ENCODE measurements at places on chromosomes 3 and 15.

- no peak for DNase-seq
Measured at GRCh38 chr15:23385886-23386430, 31.4 kb downstream of the GOLGA8S start.

DNA sequence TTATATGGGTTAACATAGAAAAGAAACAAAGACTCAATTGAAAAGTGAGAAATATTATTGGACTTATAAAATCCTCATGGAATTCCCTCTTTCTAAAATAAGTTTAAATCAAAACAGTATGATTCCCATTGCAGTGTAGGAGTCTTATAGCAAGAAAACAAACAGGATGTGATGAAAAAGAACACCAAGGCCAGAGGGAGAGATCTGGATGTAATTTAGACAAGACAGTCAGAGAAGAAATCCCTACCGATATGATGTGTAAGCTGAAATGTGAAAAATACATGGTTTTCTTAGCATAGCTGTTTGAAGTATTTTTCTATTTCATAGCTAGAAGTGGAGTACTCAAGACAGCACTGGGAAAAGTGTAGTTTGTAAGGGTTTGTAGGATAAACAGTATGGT is 521.5 kb downstream of the RSL24D1 start:
- no peak for DNase-seq

DNA sequence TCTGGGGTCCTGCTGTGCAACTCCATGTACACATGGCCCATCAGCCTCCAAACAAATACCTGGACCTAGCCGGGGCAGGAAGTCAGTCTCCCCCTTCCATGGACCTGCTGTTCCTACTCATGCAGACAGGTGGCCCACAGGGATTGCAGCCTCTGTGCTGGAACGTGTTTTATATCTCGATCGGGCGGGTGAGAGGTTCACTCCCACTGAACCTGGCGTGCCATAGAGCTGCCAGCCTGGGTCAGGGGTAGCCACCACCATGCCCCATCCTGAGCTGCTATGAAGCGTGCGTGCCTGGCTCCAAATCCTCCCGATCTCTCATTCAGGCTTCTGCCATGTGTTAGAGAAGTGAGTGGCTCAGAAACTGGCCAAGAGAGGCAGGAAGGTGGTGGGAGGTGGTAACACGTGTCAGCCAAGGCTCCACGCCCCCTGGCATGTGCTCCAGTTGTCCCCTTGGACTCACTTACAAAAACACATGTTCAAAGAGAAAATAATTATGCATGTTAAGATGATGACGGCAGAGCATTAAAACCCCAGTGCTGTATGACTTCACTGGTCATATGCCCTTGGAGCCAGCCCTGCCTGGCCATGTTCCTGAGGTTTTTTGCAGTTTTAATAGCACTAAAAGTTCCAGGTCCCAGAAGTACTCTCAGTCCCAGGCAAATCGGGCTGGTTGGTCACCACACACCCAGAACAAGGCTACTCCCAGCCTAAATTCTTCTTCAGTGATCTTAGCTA is 30.6 kb downstream of the CTSH start:
- DNase-seq: no peak

DNA sequence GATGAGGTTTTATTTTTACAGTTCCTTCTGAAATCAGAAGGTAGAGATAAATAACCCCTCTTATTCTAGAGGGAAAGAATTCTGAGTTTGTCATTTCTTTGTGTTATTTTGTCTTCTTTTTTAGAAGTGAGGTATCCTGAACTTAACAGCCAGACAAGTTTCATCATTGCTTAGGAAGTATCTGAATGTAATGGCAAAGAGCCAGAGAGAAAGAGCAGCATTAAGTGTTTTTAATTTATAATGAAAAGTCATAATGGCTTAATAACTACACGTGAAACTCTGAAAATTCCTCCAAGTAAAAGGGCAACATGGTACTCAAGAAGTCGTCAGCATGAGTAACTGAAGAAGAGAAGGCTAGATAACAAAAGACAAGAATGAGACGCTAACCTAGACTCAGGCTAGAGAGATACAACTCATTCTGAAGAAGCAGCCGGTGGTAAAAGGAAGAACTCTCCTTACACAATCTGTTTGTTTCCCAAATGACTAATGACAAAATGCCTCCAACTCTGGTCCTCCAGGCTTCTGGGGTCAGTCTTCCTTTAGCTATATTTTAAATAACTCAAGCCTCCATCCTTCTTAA is 116.2 kb upstream of the NECTIN3 start:
- DNase-seq: no peak

GRCh38 chr3:116614795-116615362 is 94.7 kb upstream of the TUSC7 start:
- DNase-seq: no peak

- DNase-seq: no peak
Measured at GRCh38 chr15:65401611-65402240, 21.0 kb downstream of the IGDCC4 start.

DNA sequence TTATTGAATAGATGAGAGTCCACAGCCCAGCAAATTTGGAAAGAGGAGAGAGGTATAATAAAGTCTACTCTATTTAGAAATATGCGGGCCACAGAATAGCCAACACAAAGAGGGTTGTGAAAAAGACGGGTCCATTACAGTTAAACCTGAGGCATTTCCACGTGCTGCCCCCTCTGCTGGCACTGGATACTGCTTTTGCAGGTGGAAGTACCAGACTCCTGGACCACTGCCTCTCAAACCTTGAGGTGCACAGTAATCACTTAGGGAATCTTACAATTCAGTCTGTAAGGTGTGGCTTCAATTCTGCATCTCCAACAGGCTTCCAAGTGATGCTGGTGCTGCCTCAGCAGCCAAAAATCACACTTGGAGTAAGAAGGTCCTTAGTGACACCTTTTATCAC is 3.0 kb upstream of the TFDP2 start:
- no peak for DNase-seq

- no peak for DNase-seq
Measured at GRCh38 chr15:98842192-98842972, 165.2 kb downstream of the PGPEP1L start.

DNA sequence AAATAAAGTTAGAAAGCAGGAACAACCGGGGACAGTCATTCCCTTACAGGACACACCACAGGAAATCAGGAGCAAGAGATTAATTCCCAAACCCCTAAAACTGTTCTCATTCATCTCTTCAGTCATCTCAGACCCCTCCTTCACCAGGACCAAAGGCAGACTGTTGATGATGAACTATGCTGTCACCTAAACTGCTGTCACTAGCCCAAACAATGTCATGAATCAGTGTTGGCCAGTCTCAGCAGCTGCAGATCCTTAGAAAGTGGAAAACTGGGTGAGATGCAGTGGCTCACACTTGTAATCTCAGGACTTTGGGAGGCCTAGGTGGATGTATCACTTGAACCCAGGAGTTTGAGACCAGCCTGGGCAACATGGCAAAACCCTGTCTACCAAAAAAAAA is 909.6 kb downstream of the ROBO1 start:
- no peak for DNase-seq

GRCh38 chr3:152097120-152097519 is 171.6 kb upstream of the MBNL1 start:
- no peak for DNase-seq

DNA sequence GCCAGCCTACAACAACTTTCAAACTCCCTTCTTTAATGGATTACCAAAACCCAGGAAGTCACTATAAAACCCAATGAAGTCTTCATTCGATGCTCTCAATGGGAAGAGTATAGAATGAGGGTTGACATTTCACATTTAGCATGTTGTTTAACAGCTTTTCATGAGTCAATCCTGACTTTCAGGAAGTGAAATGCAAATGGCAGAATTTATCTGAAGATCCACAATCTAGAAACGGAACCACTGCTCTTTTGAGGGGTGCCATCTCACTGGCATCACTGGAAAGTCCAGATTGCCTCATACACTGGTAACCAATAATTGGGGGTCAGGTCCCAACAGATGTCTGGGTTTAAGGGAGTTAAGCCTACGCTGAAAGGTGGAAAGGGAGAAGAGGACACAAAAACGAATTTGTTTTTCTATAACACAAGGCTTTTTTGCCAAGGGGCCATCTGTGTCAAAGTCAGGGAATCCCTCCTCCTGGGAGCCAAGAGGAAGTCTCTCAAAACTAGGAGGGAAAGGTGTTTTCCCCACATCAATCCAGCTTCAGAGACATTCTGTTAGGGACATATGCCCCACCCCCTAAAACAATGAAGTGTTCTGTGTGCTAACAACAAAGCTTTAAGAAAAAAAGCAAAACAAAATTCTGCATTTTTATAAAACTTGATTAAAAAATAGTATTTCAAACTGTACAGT is 12.0 kb upstream of the ATP1B3 start:
- no peak for DNase-seq

GRCh38 chr15:95085056-95085455 is 853.7 kb downstream of the MCTP2 start:
- DNase-seq: no peak

- no peak for DNase-seq
Measured at GRCh38 chr3:47006145-47006651, 26.7 kb downstream of the NBEAL2 start.

DNA sequence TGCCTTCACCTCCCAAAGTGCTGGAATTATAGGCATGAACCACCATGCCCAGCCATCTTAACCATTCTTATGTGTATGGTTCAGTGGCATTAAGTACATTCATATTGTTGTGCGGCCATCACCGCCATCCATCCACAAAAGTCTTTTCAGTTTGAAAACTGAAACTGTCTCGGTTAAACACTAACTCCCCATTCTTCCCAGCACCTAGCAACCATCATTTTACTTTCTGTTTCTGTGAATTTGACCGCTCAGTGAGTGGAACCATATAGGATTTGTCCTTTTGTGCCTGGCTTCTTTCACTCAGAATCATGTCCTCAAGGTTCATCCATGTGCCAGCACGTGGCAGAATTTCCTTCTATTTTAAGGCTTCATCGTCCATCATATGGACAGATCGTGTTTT is 5.8 kb downstream of the MCM2 start:
- DNase-seq: no peak

GRCh38 chr3:144843099-144843498 is 871.5 kb downstream of the DIPK2A start:
- no peak for DNase-seq

GRCh38 chr15:90266485-90266884 is 1.0 kb downstream of the NGRN start:
- DNase-seq: no peak

- no peak for DNase-seq
Measured at GRCh38 chr3:125017406-125017805, 38.4 kb downstream of the HEG1 start.

DNA sequence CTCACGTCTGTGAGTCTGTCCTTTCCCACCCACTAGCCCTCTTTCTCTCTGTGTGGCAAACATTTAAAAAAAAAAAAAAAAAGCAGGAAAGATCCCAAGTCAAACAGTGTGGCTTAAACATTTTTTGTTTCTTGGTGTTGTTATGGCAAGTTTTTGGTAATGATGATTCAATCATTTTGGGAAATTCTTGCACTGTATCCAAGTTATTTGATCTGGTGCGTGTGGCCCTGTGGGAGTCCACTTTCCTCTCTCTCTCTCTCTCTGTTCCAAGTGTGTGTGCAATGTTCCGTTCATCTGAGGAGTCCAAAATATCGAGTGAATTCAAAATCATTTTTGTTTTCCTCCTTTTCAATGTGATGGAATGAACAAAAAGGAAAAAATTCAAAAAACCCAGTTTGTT is 97.7 kb downstream of the GAP43 start:
- no peak for DNase-seq

GRCh38 chr15:90735923-90736322 is 18.8 kb downstream of the BLM start:
- no peak for DNase-seq

All from activated CD8-positive, alpha-beta memory T cell treated with anti-CD3 and anti-CD28 coated beads for 48 hours (primary cell).